ENCODE measurements at places on chromosomes 2 and 18.
A peak's percentile ranks its signal among the peaks of the same experiment; 100 is the strongest.

GRCh38 chr2:55810622-55811020 is 113.0 kb downstream of the EFEMP1 start:
- no peak for DNase-seq

DNA sequence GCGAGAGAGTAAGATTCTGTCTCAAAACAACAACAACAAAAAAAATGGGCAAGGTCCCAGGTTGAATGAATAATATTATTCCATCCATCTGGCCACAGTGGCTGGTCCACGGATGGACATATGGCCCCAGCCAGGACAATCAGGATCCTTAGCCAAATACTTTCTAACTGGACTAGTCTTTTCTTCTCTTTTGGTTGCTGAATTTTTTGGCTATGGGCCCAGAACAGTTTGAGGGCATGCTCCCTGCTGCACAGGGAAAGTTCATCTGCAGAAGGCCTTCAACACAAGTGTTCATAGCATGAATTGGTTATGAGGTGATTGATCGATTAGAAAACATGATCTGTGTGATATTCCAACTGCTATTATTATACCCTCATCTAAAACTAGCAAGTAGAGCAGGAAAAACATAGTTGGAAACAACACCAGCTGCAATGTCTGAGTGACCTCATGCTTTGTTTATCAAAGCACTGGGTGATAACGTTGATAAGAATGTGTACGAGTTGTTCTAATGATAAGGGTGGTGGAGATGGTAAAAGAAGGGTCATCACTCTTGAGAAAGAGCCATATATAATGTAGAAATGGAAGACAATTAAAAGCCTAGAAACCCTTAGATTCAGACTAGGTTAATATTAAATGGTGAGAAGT is 47.8 kb upstream of the RNF103 start:
- no peak for DNase-seq

DNA sequence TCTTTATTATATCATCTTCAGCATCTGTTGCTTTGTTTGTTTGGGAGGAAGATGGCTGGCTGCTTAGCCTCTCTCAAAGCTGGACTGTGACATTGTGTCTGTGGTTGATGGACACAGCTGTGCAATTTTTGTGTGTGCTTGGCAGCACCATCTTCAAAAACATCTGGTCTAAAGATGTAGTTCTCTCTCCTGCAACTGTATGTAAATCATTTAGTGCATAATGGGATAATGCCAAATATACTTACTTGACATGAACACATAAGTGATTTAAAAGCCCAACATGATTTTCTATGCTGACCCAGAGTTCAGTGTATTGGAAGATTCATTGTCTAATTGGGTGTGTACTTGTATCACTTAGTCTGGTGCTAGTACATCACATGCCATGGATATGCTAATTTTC is 112.2 kb downstream of the MAP4K4 start:
- no peak for DNase-seq

- DNase-seq = no peak
Observed at GRCh38 chr2:9255416-9255815, 48.8 kb downstream of the ASAP2 start.

- DNase-seq = no peak
Observed at GRCh38 chr2:129240061-129240460, 739.4 kb upstream of the RAB6C start.

DNA sequence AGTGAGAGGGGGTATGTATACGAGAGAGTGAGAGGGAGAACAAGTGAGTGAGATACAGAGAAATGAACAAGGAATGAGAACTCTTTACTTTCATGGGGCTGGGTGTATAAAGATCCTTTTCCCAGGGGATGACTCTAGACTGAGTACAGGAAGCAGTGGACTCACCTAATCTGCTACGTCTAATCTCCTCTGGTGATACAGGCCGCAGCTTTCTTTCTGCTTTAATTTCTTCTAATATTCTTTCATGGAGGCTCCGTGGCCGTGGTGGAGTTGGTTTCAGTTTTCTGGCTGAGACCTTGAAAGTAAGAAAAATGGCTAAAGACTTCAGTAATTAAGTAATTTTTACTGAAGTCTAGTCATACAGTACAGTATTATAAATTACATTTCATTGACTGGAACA is 85.2 kb downstream of the PRELID3A start:
- DNase-seq = no peak

DNA sequence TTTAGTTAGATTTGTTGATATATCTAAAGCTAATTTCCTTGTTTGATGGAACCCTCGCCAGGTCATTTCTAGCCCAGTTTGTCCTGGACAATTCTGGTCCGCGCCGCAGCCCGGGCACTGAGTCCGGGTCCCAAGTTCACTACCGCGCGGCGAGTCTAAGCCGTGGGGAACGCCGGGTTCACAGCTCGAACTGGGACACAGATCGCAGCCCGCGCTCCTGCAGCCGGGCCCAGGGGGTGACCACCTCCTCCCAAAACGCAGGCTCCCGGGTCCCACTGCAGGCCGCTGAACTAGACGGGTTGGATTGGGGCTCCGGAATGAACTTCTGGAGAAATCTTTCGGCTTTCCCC is 681 bp downstream of the ACADL start:
- no peak for DNase-seq

- DNase-seq = no peak
Observed at GRCh38 chr18:57595347-57595746, 8.8 kb upstream of the FECH start.

DNA sequence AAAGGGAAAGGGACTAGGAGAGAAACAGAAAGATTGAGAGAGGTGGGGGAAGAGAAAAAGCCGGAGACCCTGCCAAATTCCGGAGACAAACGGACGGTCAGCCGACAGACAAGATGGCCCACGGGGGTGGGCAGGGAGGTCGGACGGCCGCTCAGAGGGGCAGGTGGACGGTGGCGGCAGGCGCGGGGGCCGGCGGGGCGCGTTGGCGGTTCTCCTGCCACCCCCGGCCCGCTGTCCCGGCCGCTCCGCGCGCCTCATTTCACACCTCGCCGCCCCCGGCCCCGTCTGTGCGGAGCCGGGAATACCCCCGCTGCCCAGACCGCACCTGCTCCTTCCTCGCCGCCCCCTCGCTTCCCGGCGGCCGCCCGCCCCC is 935 bp downstream of the SLC30A3 start:
- no peak for DNase-seq

GRCh38 chr2:23541503-23542229 is 156.7 kb downstream of the KLHL29 start:
- no peak for DNase-seq

- DNase-seq = no peak
Observed at GRCh38 chr2:125526093-125526492, 1129.9 kb upstream of the GYPC start.

GRCh38 chr2:10405448-10405847 is 42.7 kb downstream of the ODC1 start:
- DNase-seq = peak; percentile 96

DNA sequence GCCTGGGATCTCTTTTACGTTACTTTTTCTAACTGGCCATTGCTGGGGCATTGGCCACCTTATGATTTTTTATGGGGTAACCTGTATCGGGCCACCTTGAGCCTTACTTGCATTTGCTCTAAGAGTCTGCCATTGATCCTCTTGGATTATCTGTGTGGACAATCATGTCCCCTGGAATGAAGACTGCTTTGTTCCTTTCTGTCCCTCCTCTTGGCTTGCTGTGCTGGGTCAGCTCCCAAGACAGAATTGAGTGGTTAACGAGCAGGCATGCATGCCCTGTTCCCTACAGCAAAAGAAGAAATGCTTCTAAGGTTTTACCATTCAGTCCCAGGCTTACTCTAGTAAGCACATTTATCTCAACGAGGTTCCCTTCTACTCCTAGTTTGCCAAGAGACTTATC is 46.3 kb downstream of the MAL start:
- no peak for DNase-seq

- DNase-seq = no peak
Observed at GRCh38 chr18:50590593-50590992, 30.7 kb downstream of the MAPK4 start.

- DNase-seq = no peak
Observed at GRCh38 chr2:205407984-205408383, 274.3 kb upstream of the NRP2 start.

DNA sequence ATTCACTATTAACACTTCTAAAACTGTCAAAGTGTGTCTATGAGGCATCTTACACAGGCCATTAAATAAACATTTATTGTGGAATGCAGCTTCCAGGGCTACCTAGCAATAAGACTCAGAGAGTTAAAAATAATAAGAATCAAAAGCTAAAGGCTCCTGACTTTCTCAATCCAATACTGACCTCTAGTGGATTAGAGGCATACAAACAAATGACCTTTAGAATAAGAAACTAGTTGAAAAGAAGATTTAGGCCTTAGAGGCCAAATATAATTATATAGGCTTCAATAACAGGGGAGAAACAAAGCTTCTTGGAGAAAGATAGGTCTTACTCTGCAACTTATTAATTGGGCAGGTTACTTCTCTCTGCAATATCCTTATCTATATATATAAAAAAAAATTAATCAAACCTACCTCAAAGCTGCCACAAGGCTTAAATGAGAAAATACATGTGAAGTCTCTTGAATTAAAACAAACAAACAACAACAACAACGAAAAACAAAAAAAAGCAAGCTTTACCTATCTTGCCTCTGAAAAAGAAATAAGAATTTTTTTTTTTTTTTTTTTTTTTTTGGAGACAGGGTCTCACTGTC is 246.1 kb downstream of the EXOC6B start:
- no peak for DNase-seq

GRCh38 chr2:237639836-237640220 is 12.4 kb downstream of the LRRFIP1 start:
- no peak for DNase-seq

DNA sequence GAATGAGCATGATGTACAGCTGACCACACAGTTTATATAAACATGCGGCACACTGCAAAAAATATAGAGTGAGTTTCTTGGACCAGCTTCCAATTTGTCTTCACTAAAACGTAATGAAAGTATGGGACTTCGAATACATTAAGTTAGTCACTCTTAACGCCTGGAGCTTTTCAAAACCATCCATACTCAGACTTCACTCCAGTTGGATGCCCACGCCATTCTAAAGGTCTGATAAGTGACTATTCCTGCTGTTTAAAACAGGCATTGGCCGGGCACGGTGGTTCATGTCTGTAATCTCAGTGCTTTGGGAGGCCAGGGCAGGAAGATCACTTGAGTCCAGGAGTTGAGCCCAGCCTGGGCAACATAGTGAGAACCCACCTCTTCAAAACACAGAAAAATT is 84.6 kb downstream of the MYL12B start:
- no peak for DNase-seq

Measured in RWPE2 (cell line).